GOT3 (cell line): ENCODE measurements at places on chromosomes 1 and 21.

- no peak for DNase-seq
Measured at GRCh38 chr21:35995522-35996088, 64.7 kb downstream of the SETD4 start.

DNA sequence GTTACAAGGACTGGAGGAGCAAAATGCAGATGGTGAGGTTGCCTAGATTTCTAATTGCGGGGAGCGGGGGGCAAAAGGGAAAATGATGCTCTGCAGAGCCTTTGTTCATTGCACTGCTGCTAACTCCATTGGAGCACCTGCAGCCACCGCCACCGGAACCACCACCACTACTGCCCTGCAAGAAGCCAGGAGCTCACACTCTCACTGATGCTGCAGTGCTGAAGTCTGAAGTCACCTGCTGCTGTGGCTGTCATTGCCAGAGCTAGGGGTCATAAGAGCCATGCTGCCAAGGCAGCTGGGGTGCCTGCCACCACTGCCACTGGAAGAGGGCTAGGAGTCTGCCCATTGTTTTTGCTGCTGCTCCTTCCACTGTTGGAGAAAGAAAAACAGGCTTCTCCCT lies 7.3 kb upstream of the HPCAL4 start:
- no peak for DNase-seq

DNA sequence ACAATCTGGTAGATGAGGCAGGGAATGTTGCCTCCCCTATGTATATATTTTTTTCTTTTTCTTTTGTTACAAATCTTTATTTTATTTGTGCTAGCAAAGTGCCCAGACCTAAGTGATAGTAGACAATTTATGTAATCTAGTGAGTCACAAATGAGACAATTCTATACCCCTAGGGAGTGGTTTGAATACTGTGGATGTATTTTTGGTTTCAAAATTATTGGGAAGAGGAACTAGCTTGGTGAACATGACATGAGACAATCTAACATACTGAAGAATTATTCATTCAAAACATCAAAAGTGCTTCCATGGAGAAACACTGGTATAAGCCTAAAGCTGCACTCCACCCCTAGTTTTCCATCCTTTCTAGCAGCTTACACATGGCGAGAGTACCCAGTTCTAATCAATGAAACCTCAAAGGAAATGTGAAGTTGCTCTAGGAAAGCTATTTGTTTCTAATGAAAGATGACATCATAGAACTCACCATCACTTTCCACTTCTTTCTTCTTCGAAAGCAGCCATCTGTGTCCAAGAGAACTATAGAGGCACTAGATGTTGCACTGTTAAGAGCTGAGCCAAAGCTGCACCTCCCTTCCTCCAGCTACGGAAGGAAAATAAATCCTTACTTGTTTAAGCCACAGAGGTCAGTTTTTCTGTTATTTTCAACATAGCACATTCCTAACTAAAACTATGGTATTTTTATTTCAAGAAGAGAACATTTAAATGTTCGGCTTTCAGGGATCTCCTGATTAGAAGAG lies 764.6 kb downstream of the LTN1 start:
- DNase-seq = no peak

DNA sequence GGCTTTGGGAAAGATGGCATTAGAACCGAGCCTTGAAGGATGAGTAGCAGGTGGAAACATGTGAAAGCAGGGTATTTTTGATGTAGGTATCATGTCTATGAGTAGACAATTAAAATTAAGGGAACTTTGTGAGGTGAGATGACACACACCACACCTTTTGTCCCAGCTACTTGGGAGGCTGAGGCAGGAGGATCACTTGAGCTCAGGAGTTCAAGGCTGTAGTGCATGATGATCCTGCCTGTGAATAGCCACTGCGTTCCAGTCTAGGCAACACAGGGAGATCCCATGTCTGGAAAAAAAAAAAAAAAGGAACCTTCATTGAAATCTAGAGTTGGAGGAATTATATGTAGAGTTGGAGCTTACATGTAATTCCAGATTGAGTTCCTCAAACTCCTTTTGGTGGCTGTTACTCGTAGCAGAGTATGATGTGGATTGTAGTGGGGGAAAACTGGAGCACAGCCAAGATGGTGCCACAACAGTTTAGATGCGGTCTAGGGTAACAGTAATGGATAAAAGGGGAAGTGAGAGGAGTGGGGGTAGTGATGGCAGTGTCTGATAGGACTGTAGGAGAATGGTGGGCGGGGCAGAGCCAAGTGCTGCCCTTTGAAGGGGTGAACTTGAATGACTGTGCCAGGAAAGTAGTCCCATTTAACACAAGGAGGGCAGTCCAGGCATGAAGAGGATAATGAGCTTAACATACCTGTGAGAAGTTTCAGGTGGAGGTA lies 17.4 kb downstream of the AK4 start:
- DNase-seq = no peak

GRCh38 chr1:186745531-186746146 lies 65.4 kb upstream of the PTGS2 start:
- DNase-seq = no peak

DNA sequence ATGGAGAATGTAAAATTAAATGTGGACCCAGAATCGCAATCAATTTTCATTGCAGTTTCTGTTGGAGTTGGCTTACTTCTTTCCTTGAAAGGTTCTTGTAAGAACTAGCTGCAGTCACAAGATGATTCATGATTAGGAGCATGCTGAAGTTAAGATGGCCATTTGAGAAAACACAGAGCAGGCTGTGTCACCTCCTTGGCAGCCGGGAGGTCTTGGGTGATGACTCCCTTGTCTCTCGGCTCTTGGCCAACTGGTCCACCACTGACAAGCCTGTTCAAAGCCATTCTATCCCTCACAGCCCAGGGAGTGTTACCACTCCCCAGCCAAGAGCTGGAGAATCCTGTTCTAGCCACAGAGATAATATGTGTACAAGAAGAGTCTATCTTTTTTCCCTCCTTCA lies 40.6 kb downstream of the OPTC start:
- peak; percentile 11 for DNase-seq

DNA sequence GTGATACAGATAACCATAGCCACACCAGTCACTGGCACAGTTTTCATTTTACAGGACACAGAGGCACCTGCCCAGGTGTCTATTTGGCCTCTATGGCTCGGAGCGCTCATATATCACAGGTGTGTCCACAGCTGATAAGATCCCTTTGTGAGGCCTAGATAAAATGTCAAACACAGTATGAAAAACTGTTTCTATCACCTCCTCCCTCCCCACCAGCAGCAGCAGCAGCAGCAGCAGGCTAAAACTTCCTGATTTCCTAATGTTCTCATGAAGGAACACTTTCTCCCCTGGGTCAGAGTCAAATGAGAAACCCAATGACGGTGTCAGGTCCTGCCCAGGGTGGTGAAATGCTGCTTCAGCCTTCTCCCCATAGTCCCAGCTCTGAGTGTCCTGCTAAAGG lies 24.4 kb downstream of the ELAPOR1 start:
- DNase-seq = no peak

DNA sequence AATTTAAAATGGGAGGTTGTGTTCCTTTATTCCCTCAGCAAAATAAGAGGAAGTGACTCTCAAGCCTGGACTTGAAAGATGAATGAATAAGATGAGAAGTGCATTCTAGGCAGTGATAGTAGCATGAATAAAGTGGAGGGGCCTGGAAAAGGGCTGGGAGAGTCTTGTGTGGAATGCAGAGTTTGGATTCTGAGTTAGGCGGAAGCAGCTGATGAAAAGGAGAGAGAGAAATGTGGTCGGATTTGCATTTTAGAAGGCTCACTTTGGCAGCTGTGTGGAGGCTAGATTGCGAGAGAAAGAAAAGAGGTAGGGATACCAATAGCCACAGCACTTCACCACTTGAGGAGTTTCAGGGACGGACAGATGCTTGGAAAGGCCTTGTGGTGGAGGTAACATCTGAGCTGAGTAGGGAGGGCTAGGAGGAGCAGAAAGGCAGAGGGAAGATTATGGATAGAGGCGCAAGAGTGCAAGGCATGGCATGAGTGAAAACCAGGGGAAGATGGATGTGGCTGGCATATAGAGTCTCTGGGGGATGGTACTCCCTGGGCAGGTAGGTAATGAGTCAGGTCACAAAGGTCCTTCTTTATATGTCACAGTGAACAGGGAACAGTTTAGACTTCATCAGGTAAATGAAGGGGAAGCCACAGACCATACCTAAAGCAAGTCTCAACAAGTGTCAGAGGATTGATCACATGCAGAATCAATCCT lies 59.6 kb downstream of the ST3GAL3 start:
- no peak for DNase-seq

DNA sequence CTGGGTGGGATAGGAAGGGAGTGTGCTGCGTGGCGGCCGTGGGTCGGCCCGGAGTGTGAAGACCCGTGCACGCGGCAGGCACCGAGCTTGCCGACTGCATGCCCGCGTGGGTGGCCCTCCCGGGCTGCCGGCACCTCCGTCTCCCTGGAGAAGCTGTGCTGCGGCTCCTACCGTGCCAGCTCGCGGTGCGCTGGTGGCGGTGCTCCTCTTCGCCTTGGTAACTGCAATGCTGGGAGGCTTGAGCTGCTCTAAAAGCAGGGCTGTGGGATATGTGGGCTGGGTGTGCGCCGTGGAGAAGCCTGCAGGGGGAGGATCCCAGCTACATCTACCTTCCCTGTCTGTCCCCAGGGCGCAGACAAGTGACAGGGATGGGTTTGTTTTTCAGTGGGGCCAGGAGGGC lies 2.4 kb downstream of the GABRD start:
- no peak for DNase-seq

- no peak for DNase-seq
Measured at GRCh38 chr21:38234395-38235142, 22.2 kb upstream of the KCNJ15 start.

DNA sequence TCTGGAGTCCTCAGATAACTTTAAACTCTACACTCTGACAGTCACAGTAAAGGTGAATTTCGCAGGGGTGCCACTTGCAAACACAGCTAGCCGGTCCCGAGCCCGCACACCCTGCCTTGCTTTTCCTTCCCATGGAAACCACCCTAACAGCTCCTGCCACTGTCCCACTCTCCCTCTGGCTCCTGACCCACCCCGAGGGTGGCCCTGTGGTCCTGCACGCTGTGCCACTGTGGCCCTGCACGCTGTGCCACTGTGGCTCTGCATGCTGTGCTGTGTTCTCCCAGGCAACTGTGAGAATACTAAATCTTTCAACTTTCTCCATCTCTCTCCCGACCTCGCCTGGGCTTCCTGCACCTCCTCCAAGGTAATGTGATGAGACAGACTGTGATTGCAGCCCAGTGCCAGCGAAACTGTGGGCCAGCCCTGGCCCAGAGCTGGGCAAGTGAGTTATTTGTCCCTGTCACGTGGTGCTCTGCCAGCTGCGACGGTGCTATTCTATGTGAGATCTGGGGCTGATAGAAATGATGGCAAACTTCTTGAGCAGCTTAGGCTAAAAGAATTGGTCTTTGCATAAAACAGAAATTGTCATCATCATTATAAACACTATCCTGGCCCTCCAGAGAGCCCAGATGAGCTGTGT lies 63.4 kb upstream of the TARBP1 start:
- DNase-seq = no peak
